NCI-H1105 (cell line): ENCODE measurements at places on chromosomes 2 and 18.
A peak's percentile ranks its signal among the peaks of the same experiment; 100 is the strongest.

GRCh38 chr2:7191932-7192331 is 274.7 kb downstream of the RNF144A start:
- no peak for DNase-seq

- peak; percentile 65 for DNase-seq
These were observed 37.1 kb downstream of the ANKRD44 start for GRCh38 chr2:197273485-197273884.

- DNase-seq = no peak
These were observed 129.4 kb upstream of the CXCR4 start for GRCh38 chr2:136247204-136247950.

- DNase-seq = peak; percentile 2
These were observed 37.2 kb downstream of the STEAP3 start for GRCh38 chr2:119260646-119261492.

- DNase-seq = no peak
These were observed 960 bp upstream of the APOB start for GRCh38 chr2:21044694-21045371.

GRCh38 chr2:159617646-159618045 is 1.3 kb upstream of the BAZ2B start:
- DNase-seq = peak; percentile 74

DNA sequence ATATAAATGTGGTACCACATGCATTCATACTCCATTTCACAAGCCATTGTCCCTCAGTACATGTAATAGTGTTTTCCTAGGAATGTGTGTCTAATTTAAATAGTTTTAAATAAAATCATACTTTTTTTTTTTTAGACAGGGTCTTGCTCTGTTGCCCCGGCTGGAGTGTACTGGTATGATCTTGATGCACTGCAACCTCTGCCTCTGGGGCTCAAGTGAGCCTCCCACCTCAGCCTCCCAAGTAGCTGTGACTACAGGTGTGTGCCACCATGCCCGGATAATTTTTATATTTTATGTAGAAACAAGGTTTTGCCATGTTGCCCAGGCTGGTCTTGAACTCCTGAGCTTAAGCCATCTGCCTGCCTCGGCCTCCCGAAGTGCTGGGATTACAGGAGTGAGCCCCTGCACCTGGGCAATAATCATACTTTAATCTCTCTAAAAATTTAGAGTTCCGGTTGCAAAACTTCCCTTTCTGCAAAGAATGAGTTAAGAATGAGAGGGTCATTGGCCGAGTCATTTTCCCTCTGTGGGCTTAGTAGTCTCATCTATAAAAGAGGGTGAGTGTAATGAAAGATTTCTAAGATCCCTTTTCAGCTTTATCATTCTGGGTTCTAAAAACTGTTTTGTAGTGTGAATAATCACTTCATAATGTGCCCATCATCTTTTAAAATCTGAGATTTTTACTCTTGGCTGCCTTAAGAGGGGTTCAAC is 116.0 kb upstream of the PELI1 start:
- no peak for DNase-seq

GRCh38 chr2:82599021-82599420 is 1860.1 kb downstream of the SUCLG1 start:
- DNase-seq = no peak

GRCh38 chr2:201196003-201196402 is 13.1 kb downstream of the CASP10 start:
- DNase-seq = no peak

- DNase-seq = peak; percentile 87
These were observed 43.1 kb upstream of the LONRF2 start for GRCh38 chr2:100365434-100365833.

GRCh38 chr2:202269585-202269984 is 4.0 kb downstream of the NOP58 start:
- DNase-seq = no peak

DNA sequence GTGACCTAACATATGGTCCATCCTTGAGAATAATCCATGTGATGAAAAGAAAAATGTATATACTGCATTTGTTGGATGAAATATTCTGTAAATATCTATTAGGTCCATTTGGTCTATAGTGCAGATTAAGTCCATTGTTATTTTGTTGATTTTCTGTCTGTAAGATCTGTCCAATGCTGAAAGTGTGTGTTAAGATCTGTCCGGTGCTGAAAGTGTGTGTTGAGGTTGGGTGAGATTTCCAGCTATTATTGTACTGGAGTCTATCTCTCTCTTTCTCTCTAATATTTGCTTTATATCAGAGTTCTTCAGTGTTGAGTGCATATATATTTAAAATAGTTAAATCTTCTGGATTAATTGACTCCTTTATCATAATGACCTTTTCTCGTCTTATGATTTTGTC is 828.8 kb upstream of the CRIM1 start:
- DNase-seq = no peak

DNA sequence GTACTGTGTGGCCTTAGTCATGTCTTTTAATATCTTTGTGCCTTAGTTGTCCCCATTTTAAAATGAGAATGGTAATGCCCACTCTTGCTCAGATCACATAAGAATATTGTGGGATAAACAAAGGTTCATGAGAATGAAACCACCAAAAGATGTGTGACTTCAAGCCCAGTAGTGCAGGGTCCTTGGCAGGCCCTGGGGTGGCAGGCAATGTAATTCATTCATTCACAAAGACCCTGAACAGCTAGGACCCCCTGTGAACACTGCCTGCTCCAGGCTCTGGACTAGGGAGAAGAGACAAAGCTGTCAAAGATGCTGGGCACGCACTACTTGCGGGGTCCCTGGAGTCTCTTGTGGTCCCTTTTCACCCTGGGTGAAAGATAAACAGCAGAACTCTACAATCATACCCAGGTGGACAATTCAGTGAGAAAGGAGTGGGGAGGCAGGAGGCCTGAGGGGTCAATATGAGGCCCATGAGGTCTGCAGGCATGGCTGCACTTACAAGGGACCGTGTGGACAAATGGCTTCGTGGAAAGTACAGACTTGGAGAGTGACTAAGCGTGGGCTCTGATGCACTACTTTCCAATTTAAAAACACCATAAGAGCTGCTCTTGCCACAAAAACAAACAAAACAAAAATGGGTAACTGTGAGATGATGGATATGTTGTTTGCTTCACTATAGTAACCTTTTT is 136.1 kb downstream of the SMAD7 start:
- no peak for DNase-seq

DNA sequence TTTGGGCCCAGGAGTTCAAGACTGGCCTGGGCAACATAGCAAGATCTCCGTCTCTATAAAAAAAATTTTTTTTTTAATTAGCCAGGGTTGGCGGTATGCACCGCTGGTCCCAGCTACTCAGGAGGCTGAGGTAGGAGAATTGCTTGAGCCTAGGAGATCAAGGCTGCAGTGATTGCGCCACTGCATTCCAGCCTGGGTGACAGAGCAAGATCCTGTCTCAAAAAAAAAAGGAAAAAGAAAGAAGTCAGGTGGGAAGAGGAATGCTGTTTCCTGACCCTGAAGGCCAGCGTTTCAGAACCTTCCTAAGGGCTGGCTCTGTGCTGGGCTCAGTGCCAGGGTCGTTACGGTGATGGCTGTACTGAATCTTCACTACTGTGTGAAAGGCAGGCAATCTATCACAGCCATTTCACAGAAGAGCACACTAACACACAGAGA is 35.0 kb upstream of the AGAP1 start:
- no peak for DNase-seq

DNA sequence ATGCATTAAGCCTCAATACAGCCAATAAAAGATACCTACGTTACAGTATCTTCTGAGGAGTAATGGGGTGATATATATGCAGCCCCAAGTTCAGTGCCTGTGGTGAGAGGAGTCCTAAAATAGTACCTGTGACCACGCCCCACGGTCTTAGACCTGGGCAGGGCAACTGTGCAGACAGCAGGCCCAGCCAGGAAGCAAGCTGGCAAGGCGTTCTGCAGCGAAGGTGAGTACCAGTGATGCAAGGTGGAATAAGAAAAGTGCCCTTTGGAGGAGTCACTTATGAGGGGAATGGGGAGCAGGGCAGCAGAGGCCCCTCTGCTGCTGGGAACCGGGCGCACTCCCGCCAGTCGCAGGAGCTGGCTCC is 12.7 kb upstream of the MAP3K2 start:
- no peak for DNase-seq

GRCh38 chr2:174840436-174840835 is 76.2 kb upstream of the CHRNA1 start:
- DNase-seq = no peak

- DNase-seq = no peak
These were observed 28.2 kb upstream of the TNP1 start for GRCh38 chr2:216888081-216888480.

- DNase-seq = no peak
These were observed 336.9 kb downstream of the RIT2 start for GRCh38 chr18:42778445-42779042.

GRCh38 chr2:192215096-192215877 is 20.6 kb upstream of the TMEFF2 start:
- DNase-seq = no peak

DNA sequence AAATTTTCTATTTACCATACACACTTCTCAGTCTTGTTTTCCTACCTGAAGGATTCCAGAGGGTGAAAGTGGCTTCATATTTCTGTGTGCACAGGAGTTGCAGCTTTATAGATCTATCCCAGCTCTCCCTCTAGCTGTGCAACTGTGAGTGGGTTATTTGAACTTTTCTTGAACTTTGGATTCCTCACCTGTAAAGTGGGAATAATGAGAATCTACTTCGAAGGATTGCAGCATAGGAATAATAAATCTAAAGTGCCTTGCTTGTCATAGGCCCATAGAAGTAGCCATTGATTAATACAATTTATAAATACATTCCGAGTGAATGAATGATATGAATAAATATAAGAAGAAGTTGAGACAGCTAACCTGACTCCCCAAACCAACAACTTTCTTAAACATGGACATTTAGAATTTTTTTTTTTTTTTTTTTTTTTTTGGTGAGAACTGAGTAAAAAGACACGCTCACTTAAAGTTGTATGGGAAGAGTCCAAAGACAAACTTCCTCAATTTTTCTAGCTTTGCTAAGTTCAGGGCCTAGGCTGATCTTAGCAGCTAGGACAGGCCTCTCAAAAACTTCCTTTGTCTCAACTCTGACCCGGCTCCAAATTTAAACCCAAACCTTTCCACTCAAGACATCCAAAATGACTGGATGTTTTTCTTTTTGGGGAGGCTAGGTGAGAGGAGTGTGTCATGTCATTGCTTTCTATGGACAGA is 203.3 kb upstream of the FBXO11 start:
- DNase-seq = no peak

GRCh38 chr2:215861607-215862350 is 151.6 kb downstream of the MREG start:
- DNase-seq = no peak

- DNase-seq = no peak
These were observed 223.3 kb downstream of the SH3RF3 start for GRCh38 chr2:109352056-109352897.

DNA sequence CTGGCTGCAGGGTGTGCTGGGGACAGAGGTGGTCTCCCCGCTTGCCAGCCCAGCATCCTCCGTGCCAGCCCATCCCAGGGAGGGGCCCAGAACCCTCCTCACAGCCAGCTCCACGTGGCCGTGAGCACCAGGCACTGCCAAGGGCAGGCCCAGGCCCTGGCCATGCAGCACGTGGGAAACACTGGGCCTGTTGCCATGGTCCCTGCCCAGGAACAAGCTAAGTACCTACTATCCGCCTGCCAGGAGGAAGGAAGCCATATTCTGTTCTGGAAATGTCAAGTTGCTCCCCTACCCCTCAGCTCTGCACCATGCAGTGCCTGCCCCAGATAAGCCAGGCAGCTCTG is 250.6 kb downstream of the CYP26B1 start:
- no peak for DNase-seq

DNA sequence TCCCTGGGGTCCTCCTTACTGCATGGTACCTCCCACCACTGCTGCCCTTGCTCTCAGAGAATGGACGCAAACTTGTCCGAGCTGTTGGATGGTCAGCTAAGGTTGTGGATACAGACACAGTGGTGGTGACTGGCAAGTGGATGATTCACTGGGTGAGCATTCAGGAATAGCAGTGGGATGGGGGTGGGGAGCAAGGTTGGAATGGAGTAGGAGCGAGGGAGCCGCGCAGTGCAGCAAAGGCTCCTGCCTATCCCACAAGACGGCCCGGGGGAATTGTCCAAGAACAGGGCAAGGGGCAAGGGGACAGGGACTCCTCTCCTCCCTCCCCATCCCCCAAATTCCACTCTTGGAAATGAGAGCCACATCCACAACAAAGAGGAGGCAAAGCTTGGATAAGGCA is 102.2 kb downstream of the PIEZO2 start:
- no peak for DNase-seq

- no peak for DNase-seq
These were observed 271.8 kb downstream of the ZNF521 start for GRCh38 chr18:25080211-25080610.

DNA sequence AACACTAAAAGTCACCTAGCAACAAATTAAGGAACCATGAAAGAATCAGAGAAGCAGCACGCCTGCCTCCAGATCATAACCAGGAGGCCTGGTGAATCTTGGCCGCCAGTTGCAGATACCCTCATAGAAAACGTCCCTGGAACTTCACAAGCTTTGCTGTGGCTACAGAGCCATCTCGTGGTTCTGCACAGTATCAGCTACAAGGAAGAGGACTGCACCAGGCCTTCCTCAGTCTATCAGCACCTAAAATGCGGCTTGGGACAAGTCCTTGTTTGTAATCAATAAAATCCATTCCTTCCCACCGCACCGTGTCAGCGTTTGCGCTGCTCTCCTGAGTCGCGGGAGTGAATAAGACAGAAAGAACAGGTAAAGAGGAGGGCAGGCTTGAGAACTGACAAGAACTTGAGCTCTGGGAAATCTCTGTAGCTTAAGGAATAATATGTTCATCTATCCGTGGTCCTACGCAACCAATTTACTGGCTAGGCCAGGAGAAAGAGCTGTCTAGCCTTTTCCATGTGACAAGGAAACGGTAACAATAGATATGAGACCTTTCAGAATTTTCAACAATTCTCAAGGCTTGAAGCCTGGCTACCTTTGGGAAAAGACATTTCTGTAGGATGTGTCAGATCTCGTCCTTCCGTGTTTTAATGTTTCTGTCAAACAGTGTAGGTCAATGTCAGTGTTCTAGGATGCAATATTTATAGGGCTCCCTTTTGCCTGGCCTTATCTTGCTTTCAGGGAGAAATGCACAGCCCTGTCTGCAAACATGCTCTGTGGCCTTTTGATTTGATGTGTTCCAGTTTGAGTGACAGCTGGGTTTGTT is 128.5 kb upstream of the RAB12 start:
- DNase-seq = no peak

DNA sequence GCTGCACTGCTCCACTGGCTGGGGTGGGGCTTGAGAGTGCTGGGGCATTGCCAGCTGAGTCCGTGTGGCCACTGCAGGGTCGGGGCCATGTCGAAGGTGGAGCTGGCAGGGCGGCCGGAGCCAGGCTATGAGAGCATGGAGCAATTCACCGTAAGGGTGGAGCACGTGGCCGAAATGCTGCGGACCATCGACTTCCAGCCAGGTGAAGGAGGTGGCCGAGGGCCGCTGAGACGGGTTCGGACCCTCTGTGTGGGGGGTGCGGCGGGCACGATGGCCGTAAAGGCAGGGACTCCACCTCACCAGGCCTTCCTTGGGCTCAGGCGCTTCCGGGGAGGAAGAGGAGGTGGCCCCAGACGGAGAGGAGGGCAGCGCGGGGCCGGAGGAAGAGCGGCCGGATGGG is 2.1 kb downstream of the UCN start:
- DNase-seq = no peak
